ENCODE measurements at places on chromosomes 3 and 15.

GRCh38 chr15:74502301-74502700 is 38.7 kb upstream of the ARID3B start:
- DNase-seq, result peak; percentile 91

GRCh38 chr3:154421083-154421482 is 8.9 kb downstream of the GPR149 start:
- peak; percentile 56 for DNase-seq

GRCh38 chr3:13828501-13829265 is 51.2 kb downstream of the WNT7A start:
- no peak for DNase-seq

- DNase-seq, result no peak
Measured at GRCh38 chr3:149702691-149703441, 45.0 kb upstream of the WWTR1 start.

DNA sequence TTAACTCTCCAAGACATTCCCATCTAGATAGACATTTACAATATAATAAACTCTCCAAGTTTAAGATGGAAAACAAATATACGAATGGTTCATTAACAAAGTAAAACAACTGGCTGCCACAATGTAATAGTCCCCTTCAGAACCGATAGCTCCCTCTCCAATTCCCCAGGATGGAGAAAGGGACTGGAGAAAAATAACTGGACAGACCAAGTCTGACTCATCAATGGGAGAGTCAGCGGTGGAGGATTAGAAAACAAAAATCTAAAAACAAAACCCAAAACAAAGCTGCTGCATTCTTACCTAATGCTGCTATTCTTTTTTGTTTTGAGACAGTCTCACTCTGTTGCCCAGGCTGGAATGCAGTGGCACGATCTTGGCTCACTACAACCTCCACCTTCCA is 468.1 kb downstream of the SHQ1 start:
- no peak for DNase-seq

- no peak for DNase-seq
Measured at GRCh38 chr3:143771939-143772338, 76.3 kb downstream of the SLC9A9 start.

- DNase-seq, result no peak
Measured at GRCh38 chr3:138199851-138200250, 12.8 kb downstream of the ARMC8 start.

DNA sequence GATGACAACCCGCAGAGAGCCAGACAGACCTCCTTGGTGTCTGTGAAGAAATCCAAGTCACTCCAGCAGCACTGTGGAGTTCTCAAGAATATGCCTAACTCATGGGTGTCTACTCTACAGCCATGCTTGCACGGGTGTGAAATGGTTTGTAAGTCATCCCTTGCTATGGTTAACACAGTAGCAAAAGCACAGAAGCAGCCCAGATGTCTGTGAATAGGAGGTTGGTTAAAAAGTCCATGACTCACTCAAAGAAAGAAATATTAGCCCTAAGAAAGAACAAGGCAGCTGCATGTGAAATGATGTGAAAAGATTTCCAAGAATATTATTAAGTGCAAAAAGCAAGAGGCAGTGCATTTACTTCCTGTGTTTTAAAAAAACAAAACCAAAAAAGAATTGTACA is 12.1 kb upstream of the LIMD1 start:
- no peak for DNase-seq
